ENCODE measurements at places on chromosomes 11 and 22.

- DNase-seq, result no peak
These were observed 37.6 kb downstream of the ART5 start for GRCh38 chr11:3604167-3604566.

DNA sequence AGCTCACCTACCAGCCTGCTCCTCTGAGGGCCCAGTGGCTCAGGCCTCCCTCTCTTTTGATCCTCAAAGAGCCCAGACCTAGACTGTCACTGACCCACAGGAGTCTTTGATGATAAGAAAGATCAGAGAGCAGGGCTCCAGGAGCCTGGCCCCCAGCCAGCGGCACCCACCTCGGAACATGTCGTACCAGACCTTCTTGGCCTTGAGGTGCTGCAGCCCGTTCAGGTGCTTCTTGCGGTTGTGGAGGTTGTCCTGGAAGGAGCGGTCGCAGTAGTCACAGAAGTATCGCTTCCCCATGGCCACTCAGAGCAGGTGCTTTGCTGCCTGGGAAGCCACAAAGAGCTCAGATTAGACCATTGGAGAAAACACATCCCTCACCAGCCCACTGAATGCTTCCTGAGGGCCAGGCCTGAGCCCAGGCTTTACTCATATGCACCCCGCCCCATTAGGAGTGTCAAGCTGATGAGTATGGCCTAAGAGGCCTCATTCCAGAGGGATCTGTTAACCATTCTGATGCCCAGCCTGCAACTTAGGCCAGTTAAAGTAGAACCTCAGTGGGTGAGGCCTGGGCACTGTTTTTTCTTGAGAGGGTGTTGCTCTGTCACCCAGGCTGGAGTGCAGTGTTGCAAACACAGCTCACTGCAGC, 18.4 kb downstream of the ZMAT5 start:
- no peak for DNase-seq

DNA sequence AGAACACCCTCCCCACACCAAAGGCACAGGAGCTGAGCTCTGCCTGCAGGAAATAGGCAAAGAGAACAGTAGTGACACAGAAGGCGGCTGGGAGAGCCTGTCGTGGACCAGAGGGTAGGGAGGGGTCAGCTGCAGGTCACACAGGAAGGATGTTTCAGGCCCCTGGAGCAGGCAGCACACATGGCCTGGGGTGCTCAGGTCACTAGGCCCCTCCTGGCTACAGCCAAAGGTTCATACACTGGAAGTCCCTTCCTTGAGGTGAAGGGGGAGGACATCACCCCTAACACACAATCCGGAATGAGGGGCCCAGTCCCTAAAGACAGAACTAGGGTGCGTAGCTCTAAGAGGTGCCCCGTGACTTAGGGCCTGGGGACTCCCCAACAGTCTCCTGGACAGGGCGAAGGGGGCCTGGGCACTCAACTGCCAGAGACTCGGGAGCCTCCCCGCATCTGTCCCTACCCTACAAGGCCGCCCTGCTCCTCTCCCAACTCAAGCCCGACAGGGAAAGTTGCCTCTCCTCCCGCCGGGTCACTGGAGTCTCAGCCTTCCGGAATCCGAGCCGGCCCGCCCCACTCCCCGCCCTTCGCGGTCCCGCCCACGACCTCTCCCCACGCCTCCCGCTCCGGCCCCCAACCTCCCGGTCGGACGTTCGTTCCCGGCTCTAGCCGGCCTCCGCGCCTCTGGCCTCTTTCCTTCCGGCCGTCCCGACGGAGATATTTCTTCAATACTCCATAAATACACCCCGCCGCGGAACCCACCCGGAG, at the start of gene CYB5R2:
Gene CYB5R2 (minus strand): TSS at position 541 of the 764 bp plus-strand sequence. CDS start 675 bp downstream, outside the sequence.
- DNase-seq, result no peak

DNA sequence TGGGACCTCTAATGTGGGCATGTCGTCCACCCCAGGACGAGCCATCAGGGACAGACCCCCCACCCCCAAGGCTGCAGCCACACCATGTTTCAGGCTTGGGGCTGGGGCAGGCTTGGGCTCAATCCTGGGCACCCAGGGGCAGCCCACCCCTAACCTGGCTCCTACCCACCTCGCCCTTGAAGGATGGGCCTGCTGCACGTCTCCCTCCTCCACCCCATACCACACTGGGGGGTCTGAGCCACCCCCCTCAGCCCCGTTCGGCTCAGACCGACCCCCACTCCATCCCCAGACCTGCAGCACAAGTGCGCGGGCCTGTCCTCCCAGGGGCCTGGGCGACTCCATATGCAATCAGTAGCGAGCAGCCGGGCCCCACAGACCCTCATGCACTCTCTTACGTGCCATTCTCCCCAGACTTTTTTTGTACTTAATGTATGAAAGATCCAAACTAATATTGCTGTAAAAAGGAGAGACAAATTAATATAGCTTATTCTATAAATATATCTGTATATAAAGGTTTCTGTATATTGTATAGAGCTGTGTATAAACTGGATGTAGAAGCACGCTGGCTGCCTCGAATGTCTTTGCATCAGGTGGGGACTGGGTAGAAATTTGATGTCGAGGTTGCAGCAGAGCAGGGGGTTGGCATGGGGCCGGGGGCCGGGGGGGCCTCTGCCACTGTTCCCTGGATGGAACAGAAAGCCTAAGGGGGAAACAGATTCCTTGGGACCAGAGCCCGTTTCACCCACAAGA, 5.8 kb upstream of the MYRF start:
- no peak for DNase-seq

DNA sequence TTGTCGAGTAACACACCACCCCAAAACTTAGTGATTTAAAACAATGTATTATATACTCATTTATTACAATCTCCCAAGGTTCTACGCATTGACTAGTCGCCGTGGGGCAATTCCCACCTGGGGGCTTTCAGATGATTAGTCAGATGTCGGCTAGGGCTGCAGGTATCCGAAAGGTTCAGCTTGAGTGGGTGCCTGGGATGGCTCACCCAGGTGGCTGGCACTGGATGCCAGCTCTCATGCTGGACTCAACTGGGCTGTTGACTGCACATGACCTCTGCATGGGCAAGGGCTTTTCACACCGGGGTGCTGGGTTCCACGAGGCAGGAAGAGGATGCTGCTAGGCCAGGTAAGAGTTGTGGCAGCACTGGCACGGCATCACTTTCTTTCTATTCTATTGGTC, 21.9 kb upstream of the MICAL2 start:
- DNase-seq, result no peak

Measured in activated naive CD8-positive, alpha-beta T cell treated with anti-CD3 and anti-CD28 coated beads, Interleukin-2, amount 50 U/mL, for 16 hours (primary cell).